ENCODE measurements at places on chromosomes 5 and 9.
A peak's percentile ranks its signal among the peaks of the same experiment; 100 is the strongest.

DNA sequence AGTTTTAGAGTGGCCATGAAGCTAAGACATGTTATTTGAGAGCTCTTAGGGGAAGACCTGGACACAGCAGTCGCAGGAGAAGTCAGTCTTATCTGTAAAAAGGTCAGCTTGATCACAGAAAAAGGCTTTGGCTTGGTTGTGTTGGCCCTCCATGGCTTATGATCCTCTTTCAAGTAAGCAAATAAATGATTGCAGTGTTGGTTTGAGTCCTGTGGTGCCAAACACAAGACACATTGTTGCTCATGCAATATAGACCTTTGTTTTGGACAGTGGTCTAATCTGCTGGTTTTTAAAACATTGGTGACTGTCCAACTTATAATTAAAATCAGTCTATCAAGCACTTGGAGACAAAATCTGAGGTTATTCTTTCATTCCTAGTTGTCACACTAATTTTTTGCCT is 54.0 kb downstream of the DOCK8 start:
- no peak for DNase-seq

- DNase-seq = no peak
Observed at GRCh38 chr5:171872666-171873065, 87.0 kb downstream of the SMIM23 start.

DNA sequence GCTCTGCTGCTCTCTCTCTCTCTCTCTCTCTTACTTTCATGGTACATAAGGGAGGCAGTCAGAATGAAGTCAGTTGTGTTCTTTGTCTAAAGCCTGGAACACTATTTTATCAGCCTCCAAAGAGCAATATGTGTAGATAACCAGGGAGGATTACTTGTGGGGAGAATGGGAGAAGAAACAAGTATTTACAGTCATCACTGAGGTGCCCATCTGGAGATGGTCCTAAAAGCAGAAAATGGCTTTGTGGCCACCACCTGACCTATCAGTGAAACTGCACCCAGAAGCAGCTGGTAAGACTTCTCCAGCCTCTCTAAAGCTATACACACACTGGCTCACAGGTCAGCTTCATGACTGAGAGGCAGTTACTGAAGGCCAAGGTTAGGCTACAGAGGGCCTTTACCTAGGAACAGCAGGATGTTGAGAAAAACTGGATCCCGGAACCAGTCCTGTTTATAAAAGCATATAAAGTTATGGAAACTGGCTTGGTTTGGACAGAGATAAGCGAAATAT is 75.1 kb downstream of the MRPS27 start:
- DNase-seq = no peak

- no peak for DNase-seq
Observed at GRCh38 chr5:124343451-124343867, 403.0 kb downstream of the ZNF608 start.

DNA sequence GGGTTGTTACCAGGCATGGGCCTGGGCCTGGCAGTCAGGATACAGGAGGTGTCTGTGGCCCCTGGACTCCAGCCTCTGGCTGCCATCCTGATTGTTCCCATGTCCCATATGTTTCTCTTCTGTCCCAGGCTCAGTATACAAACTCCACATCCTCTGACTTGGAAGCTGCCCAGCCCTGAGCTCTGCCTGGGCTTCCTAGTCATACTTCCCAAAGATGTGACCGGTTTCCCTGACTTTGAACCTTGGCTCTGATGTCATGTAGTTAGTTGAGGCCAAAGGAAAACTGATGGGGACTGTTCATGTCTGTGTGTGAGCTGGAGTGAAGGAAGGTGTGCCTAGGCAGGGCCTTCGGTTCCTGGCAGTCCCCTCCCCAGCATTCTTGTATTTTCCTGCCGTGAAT is 50.4 kb downstream of the CYSTM1 start:
- no peak for DNase-seq

DNA sequence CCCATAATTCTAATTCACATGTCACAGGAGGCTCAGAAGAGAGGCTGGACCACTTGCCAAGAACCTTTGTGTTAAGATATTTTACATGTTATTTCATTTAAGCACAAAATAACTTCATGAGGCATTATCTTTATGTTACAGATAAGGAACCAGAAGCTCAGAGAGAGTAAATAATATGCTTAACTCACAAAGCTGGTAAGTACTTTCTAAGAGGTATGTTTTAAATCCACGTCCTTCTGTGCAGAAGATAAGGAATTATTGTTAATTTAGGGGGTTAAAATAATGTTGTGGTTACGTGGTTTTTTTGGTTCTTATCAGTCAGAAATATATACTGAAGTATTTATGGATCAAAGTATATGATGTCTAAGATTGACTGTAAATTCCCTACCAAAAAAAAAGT is 8.0 kb downstream of the STRBP start:
- no peak for DNase-seq

- DNase-seq = no peak
Observed at GRCh38 chr9:95438561-95439357, 78.0 kb downstream of the PTCH1 start.

- DNase-seq = no peak
Observed at GRCh38 chr9:85302938-85303756, 438.6 kb downstream of the AGTPBP1 start.

DNA sequence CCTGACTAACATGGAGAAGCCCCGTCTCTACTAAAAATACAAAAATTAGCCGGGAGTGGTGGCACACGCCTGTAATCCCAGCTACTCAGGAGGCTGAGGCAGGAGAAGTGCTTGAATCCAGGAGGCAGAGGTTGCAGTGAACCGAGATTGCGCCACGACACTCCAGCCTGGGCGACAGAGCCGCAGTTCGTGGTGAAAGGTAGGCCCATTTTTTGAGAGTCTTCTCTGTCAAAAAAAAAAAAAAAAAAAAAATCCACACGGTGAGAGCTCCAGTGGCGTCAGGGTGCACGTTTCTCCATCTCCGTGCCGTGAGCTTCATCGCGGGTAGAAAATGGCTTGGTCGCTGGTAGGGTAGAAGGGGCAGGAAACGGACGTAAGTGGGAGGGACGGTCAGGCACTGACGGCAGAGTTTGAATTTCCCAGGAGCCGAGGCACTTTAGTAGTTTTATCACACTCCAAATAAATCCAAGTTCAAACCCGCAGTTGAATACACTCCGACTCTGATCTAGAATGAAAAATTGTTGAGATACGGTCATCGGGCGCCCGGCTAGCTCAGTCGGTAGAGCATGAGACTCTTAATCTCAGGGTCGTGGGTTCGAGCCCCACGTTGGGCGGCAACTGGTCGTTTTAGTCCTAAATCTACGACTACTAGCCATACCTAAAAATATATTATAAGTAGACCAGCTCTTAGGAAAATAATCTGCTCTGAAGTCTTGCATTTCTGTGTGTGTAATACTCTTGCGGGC is 2.4 kb upstream of the TRIM7 start:
- DNase-seq = peak; percentile 87

DNA sequence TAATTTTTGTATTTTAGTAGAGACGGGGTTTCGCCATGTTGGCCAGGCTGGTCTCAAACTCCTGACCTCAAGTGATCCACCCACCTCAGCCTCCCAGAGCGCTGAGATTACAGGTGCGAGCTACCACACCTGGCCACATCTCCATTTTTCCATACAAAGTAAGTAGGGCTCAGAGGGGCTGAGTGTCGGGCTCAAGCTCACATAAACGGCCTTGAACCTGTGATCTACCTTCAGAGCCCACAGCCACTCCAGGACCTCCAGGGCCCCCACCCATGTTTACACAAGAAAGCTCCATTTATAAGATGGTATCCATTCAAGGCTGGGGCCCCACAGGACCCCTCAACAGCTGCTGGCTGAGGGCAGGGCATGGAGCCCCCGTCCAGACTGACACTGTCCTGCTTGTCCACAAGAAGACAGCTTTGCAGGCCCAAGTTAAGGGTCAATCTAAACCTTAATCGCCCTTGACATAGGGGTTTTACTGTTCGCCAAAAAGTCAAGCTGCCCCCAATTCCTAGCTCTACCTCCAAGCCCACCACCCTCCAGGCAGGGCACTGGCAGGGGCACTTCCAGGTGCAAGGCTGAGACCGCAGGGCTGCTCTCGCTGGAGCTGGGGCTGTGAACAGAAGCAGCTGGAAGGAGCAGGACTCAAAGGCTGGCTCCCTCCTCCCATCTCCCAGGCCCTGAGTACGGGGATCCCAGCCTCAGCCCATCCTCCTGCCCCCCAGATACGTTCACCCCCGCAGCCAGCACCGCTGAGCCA is 18.9 kb downstream of the FAM78A start:
- DNase-seq = no peak

- no peak for DNase-seq
Observed at GRCh38 chr5:120228262-120229031, 235.7 kb upstream of the PRR16 start.

DNA sequence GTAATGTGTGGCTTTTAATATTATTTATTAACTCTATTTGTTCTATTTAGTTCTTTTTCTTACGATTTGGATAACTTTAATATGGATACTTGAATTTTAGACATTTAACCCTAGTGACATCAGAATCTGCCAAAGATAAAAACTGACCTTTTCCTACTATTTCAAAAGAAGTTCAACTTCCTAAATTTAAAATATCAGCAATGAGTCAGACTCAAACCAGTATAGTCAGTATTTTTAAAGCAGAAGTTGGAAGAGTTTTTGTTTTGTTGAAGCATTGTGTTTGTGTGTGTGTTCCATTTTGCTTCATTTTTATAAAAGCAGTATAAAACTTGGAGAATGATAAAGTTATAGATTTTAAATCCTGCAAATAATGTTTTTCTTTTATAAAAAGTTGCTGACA is 251.8 kb upstream of the RASA1 start:
- DNase-seq = no peak

- no peak for DNase-seq
Observed at GRCh38 chr9:99425923-99426842, 204.1 kb downstream of the SEC61B start.

DNA sequence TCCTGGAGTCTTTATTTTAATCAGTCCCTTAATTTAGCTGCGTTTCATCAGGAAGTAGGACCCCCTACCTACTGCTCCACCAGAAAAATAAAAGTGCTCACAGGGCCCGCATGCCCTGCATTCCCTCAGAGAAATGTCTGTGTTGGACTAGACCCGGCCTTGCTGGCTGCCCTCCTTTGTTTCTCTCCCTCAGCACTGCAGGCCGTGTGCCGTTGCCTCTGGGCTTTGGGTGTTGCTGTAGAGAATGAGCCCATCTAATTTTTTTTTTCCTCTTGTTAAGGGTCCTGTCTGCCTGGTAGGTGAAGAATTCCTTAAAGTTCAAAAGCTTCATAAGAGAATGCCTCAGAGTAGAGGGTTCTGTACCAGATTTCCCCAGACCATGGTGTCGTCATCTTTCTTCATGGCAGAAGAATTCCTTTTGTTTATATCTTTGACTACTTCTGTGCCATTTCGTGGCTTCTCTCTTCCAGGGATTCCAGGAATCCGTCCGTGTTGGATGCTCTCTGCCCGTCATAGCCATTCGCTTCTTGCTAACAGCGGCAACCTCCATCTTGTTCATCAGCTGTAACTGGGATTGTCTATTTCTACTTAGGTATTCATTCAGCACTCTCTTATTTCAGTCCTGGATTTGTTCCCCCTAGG is 49.8 kb upstream of the ANGPTL2 start:
- no peak for DNase-seq

- DNase-seq = no peak
Observed at GRCh38 chr9:77523891-77524290, 124.2 kb downstream of the GNA14 start.

GRCh38 chr5:134131165-134131564 is 16.7 kb downstream of the TCF7 start:
- no peak for DNase-seq

- DNase-seq = no peak
Observed at GRCh38 chr9:76688471-76689238, 75.6 kb upstream of the PCA3 start.

DNA sequence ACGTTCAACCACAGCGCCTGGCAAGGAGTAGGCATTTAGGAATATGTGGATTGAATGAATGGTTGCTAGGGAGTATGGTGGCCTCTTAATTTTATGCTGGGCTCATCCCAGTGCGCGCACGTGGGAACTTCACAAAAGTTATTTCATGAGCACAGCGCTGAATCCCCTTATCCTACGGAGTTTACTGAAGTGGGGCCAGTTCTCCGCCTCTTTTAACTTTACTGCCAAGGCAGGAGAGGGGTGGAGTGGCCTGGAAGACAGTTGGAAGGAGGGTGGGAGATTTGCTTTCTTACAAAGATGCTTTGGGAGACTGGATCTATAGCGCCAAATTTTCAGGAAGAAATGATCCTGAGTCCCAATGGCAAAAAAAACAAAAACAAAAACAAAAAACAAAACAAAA is 326.5 kb downstream of the SH3GL2 start:
- DNase-seq = no peak

DNA sequence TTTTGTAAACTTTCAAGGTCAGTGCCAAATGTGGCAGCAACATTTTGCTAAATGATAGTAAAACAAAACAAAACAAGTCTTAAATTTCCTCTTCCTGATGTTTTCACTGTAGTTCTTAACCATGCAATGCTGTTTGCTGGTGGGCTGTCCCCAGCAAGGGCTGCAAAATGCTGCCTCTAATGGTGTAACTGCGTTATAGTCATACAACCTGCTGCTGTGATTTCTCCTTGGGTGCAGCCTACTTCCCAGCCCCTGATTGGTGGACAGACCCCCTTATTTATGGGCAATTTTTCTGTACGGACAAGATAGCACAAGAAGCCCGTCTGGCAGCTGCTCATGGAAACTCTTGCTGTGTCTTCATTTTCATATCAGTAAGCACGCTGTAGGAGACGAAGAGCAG is 26.6 kb upstream of the PIP5K1B start:
- DNase-seq = no peak

- DNase-seq = no peak
Observed at GRCh38 chr5:150294551-150295071, 5.0 kb upstream of the CAMK2A start.

- DNase-seq = no peak
Observed at GRCh38 chr5:91591076-91591475, 208.0 kb upstream of the ARRDC3 start.

- DNase-seq = no peak
Observed at GRCh38 chr9:120689860-120690259, 24.4 kb downstream of the MEGF9 start.

DNA sequence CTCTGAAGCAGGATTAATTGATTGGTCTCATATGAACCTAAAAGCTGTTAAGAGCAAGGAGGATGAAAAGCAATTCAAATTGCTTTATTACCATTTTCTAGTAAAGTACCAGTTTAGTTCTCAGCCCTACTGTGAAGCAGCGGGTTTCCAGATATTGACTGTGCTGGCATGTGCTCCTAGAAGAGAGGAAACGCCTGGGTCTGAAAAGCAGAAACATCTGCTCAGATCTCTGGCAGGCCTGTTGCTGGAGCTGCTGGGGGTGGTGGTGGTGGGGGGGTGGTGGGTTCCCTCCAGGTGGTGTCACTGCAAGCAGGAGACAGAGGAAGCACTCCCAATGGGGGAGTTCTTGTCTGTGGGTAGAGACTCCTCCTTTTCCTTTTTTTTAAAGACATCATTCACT is 105.5 kb upstream of the ZNF462 start:
- no peak for DNase-seq

- no peak for DNase-seq
Observed at GRCh38 chr9:18396102-18396728, 77.7 kb upstream of the ADAMTSL1 start.

- DNase-seq = no peak
Observed at GRCh38 chr9:70415476-70415875, 1.0 kb upstream of the KLF9 start.

GRCh38 chr5:107868650-107869409 is 198.1 kb upstream of the EFNA5 start:
- no peak for DNase-seq
